Stimulated activated CD4-positive, alpha-beta T cell treated with anti-CD3 and anti-CD28 coated beads, TNF-alpha, amount 100 ng/mL, for 1 hour (primary cell): ENCODE measurements at places on chromosomes 13 and 19.

- DNase-seq, result no peak
Measured at GRCh38 chr19:12786952-12787351, 4.3 kb upstream of the JUNB start.

- DNase-seq, result no peak
Measured at GRCh38 chr13:97072297-97072696, 78.0 kb upstream of the OXGR1 start.

GRCh38 chr19:33316541-33317264, 14.4 kb upstream of the CEBPA start:
- DNase-seq, result no peak

DNA sequence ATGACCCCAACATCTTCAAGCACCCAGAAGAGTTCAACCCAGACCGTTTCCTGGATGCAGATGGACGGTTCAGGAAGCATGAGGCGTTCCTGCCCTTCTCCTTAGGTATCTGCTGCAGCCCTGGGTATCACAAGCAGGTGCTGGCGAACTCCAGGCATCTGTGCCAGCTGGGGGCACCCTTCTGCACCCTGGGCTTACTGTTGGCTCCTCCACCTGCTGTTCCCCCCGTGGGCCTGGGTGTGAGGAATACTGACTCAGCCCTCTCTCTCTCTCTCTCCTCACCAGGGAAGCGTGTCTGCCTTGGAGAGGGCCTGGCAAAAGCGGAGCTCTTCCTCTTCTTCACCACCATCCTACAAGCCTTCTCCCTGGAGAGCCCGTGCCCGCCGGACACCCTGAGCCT, 13.0 kb downstream of the CYP2S1 start:
- no peak for DNase-seq

- DNase-seq, result no peak
Measured at GRCh38 chr13:35500144-35500543, 23.7 kb upstream of the MAB21L1 start.

GRCh38 chr19:18421371-18421959, 2.3 kb downstream of the SSBP4 start:
- no peak for DNase-seq

DNA sequence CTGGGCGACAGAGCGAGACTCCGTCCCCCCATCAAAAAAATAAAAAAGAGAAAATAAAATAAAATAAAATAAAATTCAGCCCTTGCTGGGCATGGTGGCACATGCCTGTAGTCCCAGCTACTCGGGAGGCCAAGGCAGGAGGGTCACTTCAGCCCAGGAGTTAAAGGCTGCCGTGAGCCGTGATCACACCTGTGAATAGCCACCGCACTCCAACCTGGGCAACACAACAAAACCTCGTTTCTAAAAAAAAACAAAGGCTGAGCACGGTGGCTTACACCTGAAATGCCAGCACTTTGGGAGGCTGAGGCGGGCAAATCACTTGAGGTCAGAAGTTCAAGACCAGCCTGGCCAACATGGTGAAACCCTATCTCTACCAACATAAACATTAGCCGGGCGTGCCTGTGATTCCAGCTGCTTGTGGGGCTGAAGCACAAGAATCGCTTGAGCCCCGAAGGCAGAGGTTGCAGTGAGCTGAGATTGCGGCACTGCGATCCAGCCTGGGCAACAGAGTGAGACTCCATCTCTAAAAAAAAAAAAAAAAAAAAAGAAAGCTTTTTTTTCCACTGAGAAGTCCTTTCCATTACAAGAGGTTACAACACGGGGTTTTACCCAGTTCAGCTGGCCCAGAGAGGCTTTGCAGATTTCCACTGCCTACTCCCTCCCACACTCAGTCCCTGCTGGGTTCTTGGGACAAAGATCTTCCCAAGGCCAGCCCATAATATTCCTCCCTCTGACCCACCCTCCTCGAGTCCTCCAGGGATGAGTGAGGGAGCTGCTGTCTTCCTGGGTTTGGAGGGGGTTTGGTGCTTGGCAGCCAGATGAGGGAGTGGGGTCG, 6.4 kb downstream of the ANGPTL4 start:
- DNase-seq, result no peak

DNA sequence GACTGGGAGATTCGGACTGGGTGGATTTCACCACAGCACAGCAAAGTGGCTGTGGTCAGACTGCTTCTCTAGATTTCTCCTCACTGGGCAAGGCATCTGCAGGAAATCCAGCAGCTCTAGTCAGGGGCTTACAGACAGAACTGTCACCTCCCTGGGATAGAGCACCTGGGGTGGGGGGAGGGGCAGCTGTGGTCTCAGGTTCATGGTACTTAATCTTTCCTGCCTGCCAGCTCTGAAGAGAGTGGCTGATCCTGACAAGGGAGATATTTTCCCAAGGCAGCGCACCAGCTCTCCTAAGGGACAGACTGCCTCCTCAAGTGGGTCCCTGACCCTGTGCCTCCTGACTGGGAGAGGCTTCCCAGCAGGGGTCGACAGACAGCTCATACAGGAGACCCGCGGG, 212.8 kb upstream of the KLF12 start:
- DNase-seq, result no peak

GRCh38 chr19:43634068-43634467, 5.6 kb downstream of the CADM4 start:
- no peak for DNase-seq

GRCh38 chr19:11174336-11174735, 18.8 kb upstream of the SPC24 start:
- no peak for DNase-seq

- no peak for DNase-seq
Measured at GRCh38 chr13:100409132-100409531, 179.5 kb downstream of the GGACT start.

- no peak for DNase-seq
Measured at GRCh38 chr13:39672378-39673132, 17.1 kb downstream of the COG6 start.

- no peak for DNase-seq
Measured at GRCh38 chr13:97761796-97762540, 191.5 kb upstream of the IPO5 start.

- peak; percentile 76 for DNase-seq
Measured at GRCh38 chr19:33080761-33081681, at the start of gene GPATCH1. TSS of gene GPATCH1 (plus strand) at chr19:33081181. CDS start at chr19:33081194, 13 bp downstream.

- no peak for DNase-seq
Measured at GRCh38 chr13:29980339-29980738, 129.9 kb upstream of the UBL3 start.

GRCh38 chr19:10695401-10696398, 5.5 kb upstream of the QTRT1 start:
- peak; percentile 75 for DNase-seq

GRCh38 chr13:32150794-32151193, 119.2 kb downstream of the FRY start:
- no peak for DNase-seq

- DNase-seq, result no peak
Measured at GRCh38 chr13:52711286-52711685, 28.3 kb downstream of the CNMD start.

DNA sequence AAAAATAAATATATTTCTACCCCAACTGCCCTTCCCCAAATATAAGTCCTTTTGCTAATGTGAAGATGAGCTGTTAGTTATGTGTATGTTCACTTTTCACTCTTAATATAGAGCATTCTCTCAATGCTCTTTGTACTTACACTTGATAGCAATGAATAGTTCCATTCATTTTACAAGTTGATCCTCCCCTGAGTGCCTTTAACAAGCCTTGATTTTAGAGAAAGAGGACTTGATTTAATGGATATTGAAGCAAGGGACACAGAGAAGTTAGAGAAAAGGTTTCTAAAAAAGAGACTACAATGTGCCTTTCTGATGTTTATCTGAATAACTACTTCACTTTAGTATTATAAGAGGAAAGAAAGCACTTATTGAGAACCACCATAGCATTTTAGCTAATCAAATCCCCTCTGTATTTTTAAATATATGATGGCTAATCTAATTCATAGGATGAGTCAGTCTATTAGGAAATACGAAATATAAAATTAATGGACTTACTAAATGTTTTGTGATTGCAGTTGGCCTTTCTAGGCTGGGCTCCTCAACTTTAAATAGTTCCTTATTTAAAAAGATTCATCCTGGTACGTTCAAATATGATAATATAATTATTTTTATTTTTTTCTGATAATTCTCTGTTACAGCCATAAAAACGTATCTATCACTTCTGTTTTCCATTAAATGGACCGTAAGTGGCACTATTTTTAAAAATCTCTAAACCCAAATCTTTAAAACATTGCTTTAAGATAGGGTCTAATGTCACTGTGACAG, 1097.8 kb upstream of the SLC10A2 start:
- no peak for DNase-seq

DNA sequence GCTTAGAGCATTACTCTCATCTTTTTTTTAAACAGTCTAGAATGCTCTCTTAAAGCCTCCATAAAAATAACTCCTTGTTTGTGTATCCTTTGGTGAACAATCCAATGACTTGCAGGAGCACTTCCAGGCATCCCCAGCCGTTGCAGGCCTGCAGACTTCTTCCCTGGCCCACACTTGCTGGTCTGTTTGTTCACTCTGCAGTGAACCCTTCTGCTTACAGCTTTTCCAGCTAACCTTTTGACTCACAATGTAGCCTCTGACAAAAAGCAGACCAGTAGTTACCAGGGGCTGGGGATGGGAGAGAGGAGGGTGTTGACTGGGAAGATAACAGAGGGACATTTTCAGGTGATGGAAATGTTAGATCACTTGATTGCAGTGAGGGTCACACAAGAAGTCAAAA, 9.1 kb downstream of the GPR42 start:
- no peak for DNase-seq

DNA sequence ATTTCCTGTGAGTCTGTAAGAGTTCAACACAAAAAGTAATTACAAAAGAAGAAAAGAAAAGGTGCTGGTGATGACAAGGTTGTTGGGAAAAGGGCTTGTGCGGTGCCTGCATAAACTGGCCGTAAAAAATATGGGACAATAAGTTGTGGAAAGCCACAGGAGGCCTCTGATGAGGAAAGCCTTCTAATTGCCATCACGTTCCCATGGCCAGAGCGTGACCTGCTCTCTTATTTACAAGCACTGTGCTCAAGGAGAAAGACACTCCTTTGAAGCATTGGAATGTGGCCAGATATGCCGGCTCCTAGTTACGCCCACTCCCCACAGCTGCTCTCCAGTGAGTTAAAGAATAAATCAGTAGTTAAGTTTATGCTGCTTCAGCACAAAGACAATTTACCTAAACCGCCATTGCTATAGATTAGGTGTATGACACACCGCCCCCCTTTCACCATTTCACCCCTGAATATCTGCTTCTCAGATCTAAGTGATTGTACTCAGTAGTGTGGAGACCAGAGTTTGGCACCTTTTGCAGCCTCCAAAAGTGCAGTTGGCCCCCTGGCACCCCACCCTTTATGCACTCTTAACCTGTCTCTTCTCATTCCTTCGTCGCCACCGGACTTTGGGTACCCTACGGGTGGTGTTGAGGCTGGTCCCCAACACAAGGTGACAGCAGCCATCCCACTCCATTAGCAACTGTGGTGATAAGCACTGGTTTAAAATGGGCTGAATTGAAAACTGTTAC, 8.1 kb upstream of the PGLYRP1 start:
- no peak for DNase-seq

- DNase-seq, result peak; percentile 64
Measured at GRCh38 chr19:17996826-17997316, 11.1 kb upstream of the ARRDC2 start.

- DNase-seq, result no peak
Measured at GRCh38 chr19:9115307-9115813, at the start of gene OR7G1. TSS of gene OR7G1 (minus strand) at chr19:9115763. CDS start at chr19:9115763, 0 bp downstream.

GRCh38 chr19:377801-378581, 31.0 kb downstream of the C2CD4C start:
- no peak for DNase-seq

- no peak for DNase-seq
Measured at GRCh38 chr13:103517066-103517767, 451.0 kb upstream of the SLC10A2 start.

- no peak for DNase-seq
Measured at GRCh38 chr13:98785405-98785804, 32.9 kb upstream of the SLC15A1 start.

DNA sequence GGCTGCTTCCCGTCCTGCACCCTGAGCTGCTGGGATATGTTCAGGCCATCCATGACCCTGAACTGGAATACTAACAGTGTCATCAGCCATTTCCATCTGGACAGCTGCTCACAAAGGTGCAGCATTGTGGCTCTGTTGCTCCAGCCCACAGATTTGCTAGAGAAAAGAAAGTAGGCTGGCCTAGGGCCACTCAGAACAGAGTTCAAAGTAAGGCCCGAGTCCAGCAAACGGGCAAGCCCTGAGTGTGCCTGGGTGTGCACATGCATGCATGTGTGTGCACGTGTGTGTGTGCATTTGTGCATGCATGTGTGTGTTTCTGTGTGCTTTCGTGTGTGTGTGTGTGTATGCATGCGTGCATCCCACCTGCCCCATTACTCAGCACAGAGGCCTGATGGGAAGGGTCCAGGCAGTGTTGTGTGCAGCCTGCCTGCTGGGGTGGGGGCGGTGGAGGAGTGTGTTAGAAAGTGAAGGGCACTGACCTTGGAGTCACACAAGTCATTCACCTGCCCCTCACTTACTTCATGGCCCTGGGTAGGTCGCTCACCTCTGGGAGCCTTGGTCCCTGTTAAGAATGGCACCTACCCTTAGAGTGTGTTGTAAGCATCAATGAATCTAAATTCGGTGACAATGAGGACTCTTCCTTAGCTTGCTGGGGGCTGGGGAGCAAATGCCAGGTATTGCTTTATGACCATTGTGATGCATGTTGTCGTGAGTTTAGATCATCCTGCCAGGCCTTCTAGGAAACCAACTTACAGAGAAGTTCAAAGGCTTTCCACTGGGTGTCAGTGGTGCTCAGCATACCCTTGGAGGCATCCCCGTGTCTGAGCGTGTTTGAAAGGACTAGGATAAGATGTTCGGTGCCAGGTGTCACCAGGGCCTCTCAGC, 53.2 kb downstream of the GPR12 start:
- no peak for DNase-seq

GRCh38 chr19:42563352-42564210, 31.1 kb downstream of the CEACAM8 start:
- DNase-seq, result no peak

DNA sequence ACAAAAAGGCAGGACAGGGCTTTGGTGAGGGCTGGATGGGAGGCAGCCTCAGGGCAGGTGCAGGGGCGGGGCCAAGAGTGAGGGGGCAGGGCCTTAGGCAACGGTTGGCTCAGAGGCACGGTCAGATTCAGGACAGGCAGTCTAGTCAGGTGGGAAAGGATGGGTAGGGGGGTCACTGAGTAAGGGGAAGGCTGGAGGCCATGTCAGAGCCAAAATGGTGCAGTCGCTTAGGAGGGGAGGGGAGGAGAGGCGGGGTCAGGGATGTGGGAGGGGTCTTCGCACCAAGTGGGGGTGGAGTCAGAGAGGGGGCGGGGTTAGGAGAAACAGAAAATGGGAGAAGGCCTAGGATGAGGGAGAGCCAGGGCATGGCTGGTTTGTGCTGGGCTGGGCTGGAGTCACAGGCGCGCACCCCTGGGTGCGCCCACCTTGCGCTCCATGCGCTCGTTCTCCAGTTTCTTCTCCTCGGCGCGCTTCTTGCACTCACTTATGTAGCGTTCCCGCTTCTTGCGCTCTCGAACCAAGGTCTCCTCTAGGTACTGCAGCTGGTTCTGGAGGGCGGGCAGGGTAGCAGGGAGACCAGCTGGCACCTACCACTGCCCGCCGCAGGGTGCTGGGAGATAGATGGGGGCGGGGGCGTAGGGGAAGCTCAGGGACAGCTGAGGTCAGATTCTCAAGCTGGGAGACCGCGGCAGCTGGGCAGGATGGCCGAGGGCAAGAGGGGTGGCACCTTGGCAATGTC, 6.8 kb upstream of the RGL3 start:
- no peak for DNase-seq

- DNase-seq, result peak; percentile 69
Measured at GRCh38 chr19:58182577-58182988, 278 bp upstream of the ZNF274 start.
